ENCODE measurements at places on chromosomes 13 and 19.

- no peak for DNase-seq
Measured at GRCh38 chr19:15169541-15170285, 31.1 kb downstream of the NOTCH3 start.

- no peak for DNase-seq
Measured at GRCh38 chr13:25943658-25944057, 108.2 kb downstream of the SHISA2 start.

GRCh38 chr19:4014541-4015491 is 7.3 kb downstream of the PIAS4 start:
- peak; percentile 44 for DNase-seq

GRCh38 chr13:98909016-98909415 is 68.8 kb downstream of the DOCK9 start:
- no peak for DNase-seq

GRCh38 chr13:54965881-54966280 is 1937.3 kb downstream of the OLFM4 start:
- DNase-seq, result no peak
